Stimulated activated CD4-positive, alpha-beta T cell treated with anti-CD3 and anti-CD28 coated beads, Interleukin-15, amount 100 ng/mL, for 1 hour (primary cell): ENCODE measurements at places on chromosomes 11 and 22.

DNA sequence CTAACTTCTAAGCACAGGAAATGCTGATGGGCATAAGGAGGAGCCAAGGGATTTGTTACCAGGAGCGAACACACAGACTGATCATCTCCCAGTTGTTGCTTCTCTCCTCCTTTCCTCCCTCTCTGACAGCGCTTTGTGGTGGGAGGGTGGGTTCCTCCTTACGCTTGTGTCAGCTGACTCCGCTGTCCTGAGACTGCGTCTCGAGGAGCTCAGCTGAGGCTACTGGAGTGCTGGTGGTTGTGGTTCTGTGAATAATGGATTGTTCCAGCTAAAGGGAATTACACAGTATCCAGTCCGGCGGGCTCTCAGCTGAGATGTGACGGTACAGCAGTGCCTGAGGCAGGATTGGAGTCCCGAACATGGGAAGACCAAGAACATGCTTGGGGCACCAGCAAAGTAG lies 113.4 kb downstream of the CTNND1 start:
- no peak for DNase-seq

DNA sequence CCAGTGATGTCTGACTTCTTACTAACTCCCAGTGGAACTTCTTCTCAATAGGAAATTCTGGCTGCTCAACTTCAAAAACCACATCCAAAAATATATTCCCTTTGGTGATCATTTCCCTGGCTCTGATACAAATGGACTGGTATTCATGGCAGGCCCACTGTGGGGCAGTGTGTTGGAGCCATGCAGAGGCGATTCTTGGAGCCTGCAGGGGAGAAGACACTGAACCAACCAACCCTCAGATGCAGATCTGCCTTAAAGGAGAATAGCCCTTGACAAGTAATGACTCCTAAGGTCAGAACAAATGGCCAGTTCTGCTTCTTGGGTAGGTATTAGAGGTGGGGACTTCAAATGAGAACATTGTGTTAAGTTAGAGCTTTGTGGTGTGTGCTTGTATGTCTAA lies 12.2 kb downstream of the OR4D9 start:
- DNase-seq: no peak

- DNase-seq: no peak
Observed at GRCh38 chr11:62980133-62980760, 4.5 kb downstream of the SLC22A6 start.

- no peak for DNase-seq
Observed at GRCh38 chr22:36729321-36729720, 25.8 kb upstream of the CACNG2 start.

DNA sequence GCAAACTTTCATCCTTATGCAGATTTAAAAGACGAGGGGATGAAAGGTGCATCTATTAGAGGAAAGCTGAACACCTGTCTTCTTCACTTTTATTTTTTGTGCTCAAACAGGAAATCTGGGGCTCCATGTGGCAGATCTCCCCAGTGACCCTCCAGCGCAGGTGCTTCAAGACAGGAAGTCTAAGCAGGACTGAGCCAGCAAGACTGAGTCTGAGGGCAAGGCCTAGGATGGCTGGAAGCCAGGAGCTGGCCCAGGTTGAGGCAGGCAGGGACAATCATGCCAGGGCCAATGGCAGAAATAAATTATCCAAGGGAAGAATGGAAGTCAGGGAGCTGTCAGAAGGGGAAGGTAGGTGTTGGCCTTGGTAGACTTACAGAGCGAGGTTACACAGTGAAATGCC lies 101.1 kb upstream of the SPON1 start:
- DNase-seq: no peak

- no peak for DNase-seq
Observed at GRCh38 chr22:49373289-49373666, 454.4 kb downstream of the BRD1 start.

DNA sequence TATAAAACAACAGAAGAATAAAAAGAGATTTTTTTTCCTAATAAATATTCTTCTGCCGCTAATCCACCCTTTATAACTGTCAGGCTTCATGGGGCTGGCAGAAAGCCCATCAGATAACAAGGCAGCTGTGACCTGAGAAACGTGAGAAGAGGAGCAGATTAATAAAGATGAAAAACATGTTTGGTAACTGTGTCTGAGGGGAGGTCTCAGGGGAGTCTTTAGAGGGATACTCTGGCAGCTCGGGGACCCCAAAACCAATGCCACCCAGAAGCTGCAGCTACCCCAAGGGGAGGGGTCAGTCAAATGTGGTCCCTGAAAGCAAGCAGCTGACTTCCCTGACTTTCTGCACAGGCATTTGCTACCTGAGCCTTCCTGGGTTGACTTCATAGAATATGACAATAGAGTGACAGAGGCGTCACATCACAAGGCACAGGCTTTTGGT lies 48.4 kb upstream of the POU2AF1 start:
- no peak for DNase-seq

- no peak for DNase-seq
Observed at GRCh38 chr11:26571861-26572654, at the start of gene MUC15. TSS of gene MUC15 (minus strand) at chr11:26572263. CDS start at chr11:26567094, 5,169 bp downstream.

DNA sequence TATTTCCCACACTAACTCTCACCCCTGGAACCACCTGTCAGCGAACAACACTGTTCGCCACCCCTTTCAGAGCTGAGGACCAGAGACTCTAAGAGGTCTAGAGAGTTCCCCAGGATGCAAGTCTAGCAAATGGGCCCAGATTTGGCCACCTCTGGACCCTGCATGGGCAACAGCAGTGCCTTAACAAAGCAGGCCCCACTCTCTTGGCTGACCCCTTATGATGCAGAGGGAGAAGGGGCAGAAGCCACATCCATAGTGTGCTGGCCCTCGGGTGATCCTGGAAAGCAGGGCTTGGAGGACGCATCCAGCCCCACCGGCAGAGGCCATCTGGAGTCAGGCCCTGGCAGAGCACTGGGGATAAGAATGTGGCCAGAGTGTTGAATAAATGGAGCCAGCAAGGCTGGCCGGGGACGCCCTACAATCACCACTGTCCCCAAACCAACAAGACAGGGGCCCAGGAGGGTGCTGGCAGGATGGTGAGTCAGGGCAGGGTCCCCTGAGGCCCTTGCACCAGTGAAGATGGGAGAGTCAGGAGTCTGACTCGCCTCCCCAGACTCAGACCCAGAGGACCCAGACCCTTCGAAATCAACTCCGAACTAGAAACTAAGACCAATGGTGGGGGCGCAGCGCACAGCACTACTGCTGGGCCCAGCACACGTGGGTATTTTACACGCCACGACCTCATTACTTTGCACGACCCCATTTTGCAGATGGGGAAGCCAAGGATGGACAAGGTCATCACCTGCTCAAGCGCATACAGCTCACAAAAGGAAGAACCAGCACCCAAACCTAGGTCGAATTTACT lies 6.5 kb downstream of the CSNK1E start:
- no peak for DNase-seq

DNA sequence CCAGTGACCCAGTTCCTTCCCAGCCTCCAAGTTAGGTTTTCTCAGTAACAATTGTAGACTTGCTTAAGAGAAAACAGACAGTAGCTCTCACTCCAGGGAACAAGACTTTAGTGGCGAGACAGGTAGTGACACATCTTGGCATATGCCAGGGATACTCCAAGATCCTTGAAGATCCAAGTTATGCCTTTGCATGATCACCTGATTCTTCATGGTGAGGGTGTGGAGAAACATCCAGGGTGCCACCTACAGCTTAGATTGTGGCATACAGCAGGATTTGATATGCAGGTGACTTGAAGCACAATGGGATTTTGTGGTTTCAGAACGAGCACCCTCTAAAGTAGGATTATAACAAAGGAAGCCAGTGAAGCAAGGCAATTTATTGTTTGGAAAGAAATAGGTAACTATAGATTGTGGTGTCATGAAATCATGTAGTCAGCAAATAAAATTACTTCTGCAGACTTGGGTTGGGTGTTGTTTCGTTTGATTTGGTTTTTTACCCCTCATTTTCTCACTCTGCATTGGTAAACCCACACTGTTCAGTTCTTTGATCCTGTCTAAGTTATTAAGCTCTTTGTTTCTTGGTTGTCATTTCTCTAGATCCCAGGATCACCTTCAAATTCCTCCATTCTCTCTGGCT lies 9.2 kb downstream of the POU2AF3 start:
- no peak for DNase-seq

- DNase-seq: no peak
Observed at GRCh38 chr11:128551611-128552335, 35.6 kb downstream of the ETS1 start.

GRCh38 chr11:72544589-72544988 lies 110.3 kb upstream of the CLPB start:
- no peak for DNase-seq

- no peak for DNase-seq
Observed at GRCh38 chr11:6681949-6682348, 1.2 kb downstream of the MRPL17 start.

- no peak for DNase-seq
Observed at GRCh38 chr11:69244266-69244665, 49.7 kb upstream of the MYEOV start.

GRCh38 chr11:61336171-61336935 lies 3.3 kb downstream of the TKFC start:
- DNase-seq: peak; percentile 75

- no peak for DNase-seq
Observed at GRCh38 chr11:5242933-5243815, 6.5 kb downstream of the HBG1 start.

DNA sequence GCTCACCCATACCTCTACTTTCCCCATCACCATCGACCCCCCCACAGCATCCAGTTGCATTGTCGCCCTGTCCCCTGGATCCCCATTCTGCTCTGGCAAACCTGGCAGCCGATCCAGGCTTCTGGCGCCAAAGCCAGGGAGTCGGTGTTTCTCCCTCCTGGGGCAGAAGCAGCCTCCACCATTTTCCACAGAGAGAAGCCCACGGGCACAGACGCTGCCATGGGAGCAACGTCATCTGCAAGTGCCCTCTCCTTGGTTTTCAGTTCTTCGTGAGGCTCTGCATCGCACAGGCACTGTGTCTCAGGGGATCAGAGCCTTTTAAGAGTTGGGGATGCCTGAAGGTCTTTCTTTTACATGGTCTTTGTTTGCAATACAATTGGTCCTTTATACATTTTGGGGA lies 2.3 kb downstream of the YPEL4 start:
- DNase-seq: no peak

- DNase-seq: no peak
Observed at GRCh38 chr11:43952401-43953342, 10.2 kb downstream of the C11orf96 start.

DNA sequence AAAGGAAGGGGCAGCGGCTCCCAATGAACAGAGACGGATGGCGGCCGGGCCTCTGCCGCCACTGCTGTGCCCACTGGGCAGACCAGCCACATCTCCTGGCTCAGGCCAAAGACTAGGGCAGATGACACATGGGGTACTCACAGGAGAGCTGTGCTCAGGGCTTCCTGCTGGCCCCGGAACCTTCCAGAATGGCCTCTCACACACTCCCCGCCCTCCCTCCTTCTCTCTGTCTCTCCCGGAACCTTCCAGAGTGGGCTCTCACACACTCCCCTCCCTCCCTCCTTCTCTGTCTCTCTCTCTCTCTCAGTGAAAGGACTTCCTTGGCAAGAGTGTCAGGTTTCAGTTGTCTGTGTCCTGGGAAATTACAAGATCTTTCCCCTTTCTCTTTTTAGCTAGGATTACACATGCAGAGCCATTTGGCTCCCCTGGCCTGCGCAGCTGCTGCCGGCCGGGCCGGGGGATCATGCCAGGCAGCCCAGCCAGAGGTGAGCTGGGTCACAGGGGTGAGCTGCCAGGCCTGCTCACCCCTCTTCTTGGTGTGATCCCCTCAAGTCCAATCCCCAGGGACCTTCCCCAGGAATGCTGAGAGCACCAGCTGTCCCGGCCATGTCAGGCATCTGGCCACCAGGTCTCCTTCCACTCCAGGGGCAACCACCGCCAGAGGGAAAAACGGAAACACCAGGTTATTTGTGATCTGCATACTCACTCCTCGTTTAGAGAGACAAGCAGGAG lies 45.3 kb upstream of the ADA2 start:
- DNase-seq: no peak

DNA sequence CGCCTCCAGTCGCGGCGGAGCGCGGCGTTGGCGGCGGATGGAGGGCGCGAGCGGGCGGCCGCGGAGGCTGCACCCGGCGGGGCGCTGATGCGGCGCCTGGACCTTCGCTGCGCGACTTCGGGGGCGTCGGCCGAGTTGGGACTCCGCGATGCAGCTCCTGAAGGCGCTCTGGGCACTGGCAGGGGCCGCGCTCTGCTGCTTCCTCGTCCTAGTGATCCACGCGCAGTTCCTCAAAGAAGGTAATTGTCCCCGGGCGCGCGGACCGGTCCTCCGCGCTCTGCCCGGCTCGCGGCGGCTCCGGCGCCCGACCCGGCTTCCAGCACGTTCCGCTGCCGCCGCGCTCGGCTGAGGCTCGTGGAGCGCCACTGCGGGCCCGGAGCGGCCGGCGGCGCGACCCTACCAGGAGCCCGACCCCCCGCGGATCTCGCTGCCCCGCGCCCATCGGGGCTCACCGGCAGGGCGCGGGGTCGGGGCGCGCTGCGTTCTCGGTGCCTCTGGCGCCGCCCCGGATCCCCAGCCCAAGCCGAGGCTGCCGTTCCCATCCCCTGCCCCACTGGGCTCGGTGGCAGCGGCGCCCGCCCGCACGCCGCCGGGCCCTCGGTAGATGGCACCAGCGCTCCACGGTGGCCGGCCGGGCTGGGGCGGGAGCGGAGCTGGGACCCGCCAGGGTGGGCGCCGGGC lies 1251.2 kb downstream of the BRD1 start:
- DNase-seq: no peak

DNA sequence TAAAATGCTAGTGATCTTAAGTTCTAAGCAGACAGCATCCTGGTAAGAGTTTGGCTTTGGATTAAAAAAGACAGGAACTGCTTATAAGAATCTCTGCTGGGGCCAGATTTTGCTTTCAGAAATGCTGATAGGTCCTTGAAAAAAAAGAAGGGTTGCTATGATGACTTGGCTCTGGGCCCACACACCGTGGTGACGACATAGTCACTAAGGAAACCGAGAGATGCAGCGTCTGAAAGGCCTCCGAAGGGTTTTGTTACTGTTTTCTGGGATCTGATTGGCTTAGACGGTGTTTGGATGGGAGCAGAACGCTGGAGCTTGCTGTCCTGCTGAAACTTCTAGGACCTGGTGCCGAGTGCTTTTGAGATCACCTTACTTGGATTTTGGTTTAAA lies 8.4 kb downstream of the FAM118A start:
- DNase-seq: peak; percentile 67

GRCh38 chr22:32043391-32043790 lies 330 bp downstream of the SLC5A1 start:
- no peak for DNase-seq

GRCh38 chr22:17562906-17563870 lies at the start of gene SLC25A18:
TSS of gene SLC25A18 (plus strand) at chr22:17563498. CDS start at chr22:17579945, 16,447 bp downstream.
- DNase-seq: no peak
